ENCODE measurements at places on chromosomes 12 and 14. TPM values are rescaled to one million over a fixed set of nuclear protein-coding genes. Genes with fewer than 3 reads are reported as not detected.

TMEM233 gene
- 1.5 TPM for total RNA-seq

GRCh38 chr12:68579254-68579653 lies 31.4 kb upstream of the RAP1B start:
- no peak for DNase-seq

DNA sequence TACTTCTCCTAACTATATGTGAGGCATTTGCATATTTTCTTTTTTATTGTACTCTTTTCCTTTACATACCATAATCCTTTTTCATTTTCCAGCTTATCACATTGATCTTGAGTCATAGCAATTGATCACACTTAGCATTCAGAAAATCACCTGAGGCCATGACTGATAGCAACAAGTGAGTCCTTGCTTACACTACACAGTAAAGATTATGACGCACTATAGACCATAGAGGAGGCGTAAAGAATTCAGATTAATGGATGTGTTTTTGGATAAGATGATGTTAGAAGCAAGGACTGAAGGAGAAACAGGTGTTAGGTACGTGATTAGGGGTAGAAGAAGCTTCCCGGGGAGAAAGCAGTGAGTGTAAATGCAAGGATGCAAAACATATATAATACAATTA lies 637.7 kb downstream of the ETNK1 start:
- DNase-seq, result no peak

ERH gene
- 107 TPM for total RNA-seq

- no peak for DNase-seq
Measured at GRCh38 chr12:65532162-65532561, 253.7 kb downstream of the MSRB3 start.

GRCh38 chr12:25734529-25735180 lies 181.6 kb upstream of the LMNTD1 start:
- DNase-seq, result no peak

DNA sequence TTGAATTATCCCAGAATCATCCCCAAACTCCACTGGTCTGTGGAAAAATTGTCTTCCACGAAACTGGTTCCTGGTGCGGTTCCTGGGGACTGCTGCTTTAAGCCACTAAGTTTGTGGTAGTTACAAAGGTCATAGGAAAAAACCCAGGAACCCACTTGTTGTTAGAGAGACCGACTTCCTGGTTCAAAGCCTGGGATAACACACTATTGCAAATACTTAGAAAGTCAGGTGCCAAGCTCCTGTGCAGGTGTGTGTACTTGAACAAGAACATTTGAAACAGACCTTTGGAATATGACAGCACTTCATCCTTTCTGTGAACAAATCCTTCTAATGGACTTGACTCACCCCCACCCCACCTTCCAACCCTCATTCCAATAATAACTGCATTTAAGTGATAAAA lies 519.6 kb downstream of the GLT1D1 start:
- DNase-seq, result no peak

CRACR2A gene
- total RNA-seq, result 6.2 TPM

DNA sequence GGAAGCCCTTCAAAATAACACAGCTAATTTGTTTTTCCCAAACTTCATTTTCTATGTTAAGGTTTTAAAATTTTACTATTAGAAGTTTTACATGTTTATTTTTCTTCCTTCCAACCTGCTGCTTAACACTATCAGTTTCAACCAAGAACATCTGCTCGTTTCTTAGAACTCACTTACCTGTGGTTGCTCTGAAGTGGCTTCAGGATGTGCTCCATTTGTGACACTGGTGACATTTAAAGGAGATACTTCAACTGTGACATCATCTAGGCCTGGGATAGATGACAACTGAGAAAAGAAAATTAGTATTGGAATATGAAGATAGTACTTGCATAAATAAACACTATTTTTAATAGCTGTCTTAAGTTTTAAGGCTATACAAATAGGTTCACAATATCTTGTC lies 17.9 kb downstream of the WASHC3 start:
- DNase-seq, result no peak

DNA sequence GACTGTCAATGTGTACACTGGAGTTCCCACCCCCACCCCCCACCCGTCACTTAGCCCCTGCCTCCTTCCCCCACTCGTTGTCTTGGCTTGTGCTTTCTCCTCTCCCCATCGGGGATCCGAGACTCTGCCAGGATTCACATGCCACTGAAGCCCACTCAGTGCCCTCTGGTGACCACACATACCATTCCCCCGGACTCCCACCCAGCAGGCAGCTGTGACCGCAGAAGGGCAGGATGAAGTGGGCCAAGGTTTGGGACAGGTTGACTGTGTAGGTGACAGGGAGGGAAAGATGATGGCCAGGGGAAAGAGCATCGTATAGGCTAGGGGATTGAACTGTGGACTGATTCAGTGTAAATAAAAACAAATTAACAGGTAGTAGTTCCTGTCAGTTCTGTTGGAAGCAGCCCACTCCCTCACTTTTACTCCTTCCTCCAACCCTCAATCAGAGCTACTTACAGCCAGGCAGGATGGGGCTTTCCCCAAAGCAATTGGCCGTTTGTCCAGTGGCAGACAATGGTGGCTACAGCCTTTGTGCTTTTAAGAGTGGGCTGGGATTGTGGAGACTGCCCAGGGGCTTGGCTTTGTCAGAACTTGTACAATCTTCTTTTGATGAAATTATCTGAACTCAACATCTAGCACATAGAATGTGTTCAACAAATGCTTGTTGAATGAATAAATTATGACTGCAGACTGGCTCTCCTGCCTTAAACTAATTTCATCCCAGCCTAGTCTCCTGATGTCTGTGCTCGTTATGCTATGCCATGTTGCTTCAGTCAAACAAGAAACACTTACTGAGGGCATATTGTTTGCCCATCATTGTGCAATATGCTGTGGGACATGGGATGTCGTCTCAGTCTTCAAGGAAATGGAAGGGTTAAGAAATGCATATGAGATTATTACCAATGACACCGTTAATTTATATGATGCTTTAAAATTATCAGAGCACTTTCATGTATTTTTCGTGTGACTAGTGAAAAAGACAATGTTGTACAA lies 30.2 kb downstream of the TTC9 start:
- no peak for DNase-seq

DNA sequence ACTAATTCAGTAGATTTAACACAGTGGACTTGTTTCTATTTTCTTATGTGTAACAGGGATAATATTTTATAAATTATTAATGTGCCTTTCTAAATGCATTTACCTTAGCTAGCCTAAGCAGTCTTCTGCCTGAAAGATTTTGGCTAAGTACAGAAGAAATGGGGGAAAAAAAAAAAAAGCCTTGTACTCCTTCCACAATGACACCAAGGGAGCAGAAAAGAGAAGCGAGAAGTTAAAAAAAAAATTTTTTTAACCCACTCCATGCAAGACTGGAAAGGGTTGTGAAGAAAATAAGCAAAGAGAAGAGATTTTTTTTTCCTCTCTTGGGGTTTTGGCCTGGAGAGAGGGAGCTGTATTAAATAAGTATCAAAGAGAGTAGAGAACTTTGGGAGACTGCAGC lies 28.7 kb downstream of the NELL2 start:
- no peak for DNase-seq

CLMN gene
- total RNA-seq, result 9.8 TPM

DNA sequence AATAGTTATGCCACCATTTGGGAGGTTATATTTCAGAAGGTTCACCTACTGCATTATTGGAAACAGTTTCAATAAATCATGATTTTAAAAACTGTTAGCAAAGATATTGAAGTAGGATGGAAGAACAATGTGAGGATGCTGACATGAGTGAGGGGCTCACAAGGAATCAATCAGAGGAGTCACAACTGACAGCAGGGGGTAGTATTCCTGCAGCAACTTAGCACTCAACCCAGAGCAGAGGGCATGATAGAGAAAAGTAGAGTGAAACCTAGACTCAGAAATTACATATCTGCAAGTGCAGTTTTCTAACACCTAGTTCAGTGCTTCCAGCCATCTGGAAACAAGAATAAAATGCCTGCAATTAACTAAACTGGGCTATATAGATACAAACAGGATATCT lies 772.5 kb upstream of the USP15 start:
- no peak for DNase-seq

PLXNC1 gene
- total RNA-seq, result 0.55 TPM

LRR1 gene
- 7.5 TPM for total RNA-seq

- DNase-seq, result peak; percentile 94
Measured at GRCh38 chr14:55398679-55399078, 13.0 kb downstream of the ATG14 start.

GRCh38 chr14:35506927-35507326 lies 27.0 kb upstream of the INSM2 start:
- DNase-seq, result no peak

DNA sequence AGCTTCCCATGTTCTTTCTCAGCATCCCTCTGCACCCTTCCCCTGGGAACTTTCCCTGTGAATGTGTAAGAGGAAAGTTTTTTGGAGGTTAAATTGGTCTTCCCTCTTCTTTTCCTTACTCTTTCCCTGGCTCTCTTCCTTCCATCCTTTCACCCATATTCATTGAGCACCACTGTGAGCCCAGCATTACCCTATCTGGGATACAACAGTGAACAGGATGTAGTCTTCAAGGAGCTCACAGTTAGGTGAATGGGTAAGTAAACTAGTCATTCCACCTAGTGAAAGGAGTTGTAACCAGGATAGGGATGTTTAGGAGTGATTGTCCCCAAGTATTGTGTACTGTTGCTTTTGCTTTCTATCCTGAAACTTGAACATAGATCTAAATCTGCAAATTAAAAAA lies 123.8 kb downstream of the MYRFL start:
- DNase-seq, result no peak

GRCh38 chr14:99378782-99379214 lies 101.9 kb downstream of the SETD3 start:
- DNase-seq, result peak; percentile 55

Data from kidney epithelial cell (primary cell).